ENCODE measurements at places on chromosomes 2 and 18. TPM values are rescaled to one million over a fixed set of nuclear protein-coding genes. Genes with fewer than 3 reads are reported as not detected.

- no peaks in the 10 kb centered on the region for H3K27me3 ChIP-seq
- H3K4me1 ChIP-seq: no peaks in the 10 kb centered on the region
- no peaks in the 10 kb centered on the region for H3K36me3 ChIP-seq
- H3K4me3 ChIP-seq: no peak overlapping the region
- no peak overlapping the region for H3K27ac ChIP-seq
These were observed 308.1 kb downstream of the TMX3 start for GRCh38 chr18:68406761-68407160.

- H3K4me1 ChIP-seq: peaks cover 21% of the 10 kb centered on the region
- no peak overlapping the region for H3K4me3 ChIP-seq
- ATAC-seq: no peak
- H3K36me3 ChIP-seq: no peaks in the 10 kb centered on the region
- H3K27ac ChIP-seq: peak overlapping the region; percentile 52
- no peaks in the 10 kb centered on the region for H3K27me3 ChIP-seq
These were observed 84.2 kb downstream of the SETBP1 start for GRCh38 chr18:44764863-44765262.

DNA sequence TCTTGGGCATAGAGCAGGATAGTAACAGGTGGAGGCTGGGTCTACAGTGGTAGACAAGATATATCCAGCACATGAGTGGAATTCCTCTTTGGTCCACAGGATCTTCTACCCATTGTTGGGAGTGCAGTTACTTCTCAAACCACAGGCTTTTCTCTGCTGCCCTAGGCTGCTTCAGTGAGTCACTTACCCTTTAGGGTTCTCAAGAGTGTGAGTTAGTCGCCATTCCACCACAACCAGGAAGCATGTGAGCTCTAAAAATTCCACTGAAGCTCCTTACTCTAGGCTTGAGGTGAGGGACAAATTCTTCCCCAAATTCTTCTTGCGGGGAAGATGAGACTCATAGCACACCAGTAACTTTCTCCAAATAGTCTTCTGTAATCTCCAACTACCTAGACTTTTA, 189.4 kb downstream of the PLCL1 start:
- no peaks in the 10 kb centered on the region for H3K36me3 ChIP-seq
- H3K4me1 ChIP-seq: peaks cover 18% of the 10 kb centered on the region
- H3K27me3 ChIP-seq: no peaks in the 10 kb centered on the region
- no peak overlapping the region for H3K4me3 ChIP-seq

DNA sequence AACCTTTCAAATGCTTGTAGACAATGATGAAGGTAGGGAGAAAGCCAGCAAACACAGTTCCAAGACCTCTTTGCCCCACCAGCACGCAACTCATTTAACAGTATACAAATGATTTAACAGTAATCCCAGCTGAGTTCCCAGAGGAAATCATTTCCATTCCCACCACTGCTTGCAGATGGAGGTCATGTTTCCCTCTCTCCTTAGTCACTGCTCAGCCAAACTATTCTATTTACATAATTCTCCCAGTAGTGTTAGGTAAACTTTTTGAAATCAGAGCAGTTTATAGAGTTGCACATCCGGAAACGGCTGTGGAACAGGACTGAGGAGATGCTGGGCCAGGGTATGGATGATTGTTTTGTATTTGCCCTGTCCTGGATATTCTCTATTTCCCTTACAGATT, 328.5 kb downstream of the FIGN start:
- no peak for ATAC-seq
- no peak overlapping the region for H3K4me3 ChIP-seq
- no peak overlapping the region for H3K27ac ChIP-seq

DNA sequence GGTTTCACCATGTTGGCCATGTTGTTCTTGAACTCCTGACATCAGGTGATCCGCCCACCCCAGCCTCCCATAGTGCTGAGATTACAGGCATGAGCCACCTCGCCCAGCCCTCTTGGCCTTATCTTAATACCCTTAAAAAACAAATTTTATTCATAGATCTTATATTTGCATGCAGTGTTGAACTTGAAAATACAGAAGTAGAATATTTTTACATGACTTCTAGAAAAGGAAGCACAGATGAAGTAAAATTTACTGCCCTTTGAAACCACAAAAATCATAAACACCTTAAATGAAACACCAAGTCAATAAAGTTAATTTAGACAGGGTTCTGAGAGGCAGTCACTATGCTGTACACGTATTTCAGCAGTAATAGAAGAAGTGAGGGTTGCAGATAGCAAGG, 145.7 kb downstream of the CERS6 start:
- H3K36me3 ChIP-seq: no peaks in the 10 kb centered on the region
- H3K27ac ChIP-seq: no peak overlapping the region
- H3K4me1 ChIP-seq: no peaks in the 10 kb centered on the region

- peak overlapping the region; percentile 25 for H3K27ac ChIP-seq
- no peaks in the 10 kb centered on the region for H3K27me3 ChIP-seq
- peaks cover 76% of the 10 kb centered on the region for H3K4me1 ChIP-seq
- ATAC-seq: peak; percentile 93
- H3K4me3 ChIP-seq: no peak overlapping the region
- H3K36me3 ChIP-seq: no peaks in the 10 kb centered on the region
These were observed 157.0 kb downstream of the LDLRAD4 start for GRCh38 chr18:13375302-13376255.

DNA sequence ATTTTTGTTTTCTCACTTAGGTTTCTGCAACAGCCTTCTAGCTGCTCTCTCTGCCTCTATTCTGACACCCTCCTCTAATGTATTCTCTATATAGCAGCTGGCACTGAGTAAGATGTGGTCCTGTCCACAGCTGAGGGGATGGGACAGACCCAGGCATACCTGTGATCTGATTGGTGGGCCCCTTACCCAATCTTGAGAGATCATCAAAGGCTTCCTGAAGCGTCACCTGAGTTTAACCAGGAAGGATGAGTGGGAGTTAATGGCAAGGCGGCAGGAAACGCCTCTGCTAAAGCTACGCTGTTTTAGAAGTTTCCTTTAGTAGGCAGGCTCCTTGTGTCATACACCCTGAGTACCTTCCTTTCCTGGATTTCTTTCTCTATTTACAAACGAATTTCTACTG, 5.7 kb upstream of the TET3 start:
- no peak overlapping the region for H3K27ac ChIP-seq
- no peaks in the 10 kb centered on the region for H3K36me3 ChIP-seq
- H3K4me3 ChIP-seq: no peak overlapping the region
- no peaks in the 10 kb centered on the region for H3K4me1 ChIP-seq
- H3K27me3 ChIP-seq: peaks cover 5% of the 10 kb centered on the region

- no peak overlapping the region for H3K4me3 ChIP-seq
- H3K4me1 ChIP-seq: no peaks in the 10 kb centered on the region
These were observed 149.4 kb upstream of the CDH20 start for GRCh38 chr18:61183798-61184197.

DNA sequence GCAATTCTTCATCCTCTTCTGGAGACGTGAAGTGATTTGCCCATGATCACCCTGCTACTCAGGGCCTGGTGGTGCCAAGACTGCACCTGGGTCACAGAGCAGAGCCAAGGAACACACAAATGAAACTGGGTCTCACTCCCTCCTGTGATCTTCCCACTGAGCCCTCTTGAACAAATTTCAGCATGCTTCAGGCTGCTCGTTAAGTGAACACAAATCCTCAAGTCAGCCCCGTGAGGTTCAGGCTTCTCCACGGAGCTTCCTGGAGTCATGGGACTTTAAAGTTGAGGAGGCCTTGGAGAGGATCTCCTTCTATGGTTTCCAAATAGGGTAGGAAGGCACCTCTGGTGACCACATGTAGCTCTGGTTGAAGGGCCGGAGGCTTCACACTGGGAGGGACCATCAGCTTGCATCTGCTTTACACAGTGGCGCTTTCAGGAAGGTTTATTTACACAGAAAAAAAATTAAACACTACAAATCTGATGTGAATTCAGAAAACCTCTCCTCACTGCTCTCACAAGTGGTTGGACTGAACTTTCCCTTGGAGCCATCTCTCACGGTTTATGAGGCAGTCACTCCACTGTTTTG, 255.4 kb downstream of the LOXHD1 start:
- H3K4me3 ChIP-seq: no peak overlapping the region
- H3K4me1 ChIP-seq: peaks cover 12% of the 10 kb centered on the region
- H3K36me3 ChIP-seq: no peaks in the 10 kb centered on the region

- no peak overlapping the region for H3K4me3 ChIP-seq
- H3K36me3 ChIP-seq: no peaks in the 10 kb centered on the region
- H3K27me3 ChIP-seq: no peaks in the 10 kb centered on the region
These were observed 9.2 kb upstream of the IL1A start for GRCh38 chr2:112793449-112793978.

GRCh38 chr18:26685438-26686157, 137.2 kb upstream of the KCTD1 start:
- H3K36me3 ChIP-seq: no peaks in the 10 kb centered on the region
- H3K4me1 ChIP-seq: no peaks in the 10 kb centered on the region
- ATAC-seq: no peak

DNA sequence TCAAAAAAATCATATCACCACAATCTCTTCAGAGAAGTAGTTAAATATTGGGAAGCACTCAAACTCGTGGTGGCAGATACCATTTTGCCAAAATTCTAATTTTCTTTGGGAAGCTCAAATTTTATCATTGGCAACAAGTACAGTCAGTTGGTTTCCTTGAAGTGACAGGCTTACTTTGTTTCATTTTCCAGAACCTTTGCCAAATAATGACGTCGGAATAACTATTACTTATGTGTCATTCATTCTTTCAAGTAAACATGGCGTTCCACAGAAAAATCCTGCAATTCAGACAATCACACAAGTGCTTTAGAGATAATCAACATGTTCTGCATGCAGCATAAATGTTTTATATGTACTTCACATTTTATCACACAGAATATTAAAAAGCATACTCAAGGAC, 5.4 kb downstream of the TTLL4 start:
- H3K27ac ChIP-seq: no peak overlapping the region
- no peak for ATAC-seq
- H3K4me1 ChIP-seq: no peaks in the 10 kb centered on the region
- no peak overlapping the region for H3K4me3 ChIP-seq
- no peaks in the 10 kb centered on the region for H3K27me3 ChIP-seq

DNA sequence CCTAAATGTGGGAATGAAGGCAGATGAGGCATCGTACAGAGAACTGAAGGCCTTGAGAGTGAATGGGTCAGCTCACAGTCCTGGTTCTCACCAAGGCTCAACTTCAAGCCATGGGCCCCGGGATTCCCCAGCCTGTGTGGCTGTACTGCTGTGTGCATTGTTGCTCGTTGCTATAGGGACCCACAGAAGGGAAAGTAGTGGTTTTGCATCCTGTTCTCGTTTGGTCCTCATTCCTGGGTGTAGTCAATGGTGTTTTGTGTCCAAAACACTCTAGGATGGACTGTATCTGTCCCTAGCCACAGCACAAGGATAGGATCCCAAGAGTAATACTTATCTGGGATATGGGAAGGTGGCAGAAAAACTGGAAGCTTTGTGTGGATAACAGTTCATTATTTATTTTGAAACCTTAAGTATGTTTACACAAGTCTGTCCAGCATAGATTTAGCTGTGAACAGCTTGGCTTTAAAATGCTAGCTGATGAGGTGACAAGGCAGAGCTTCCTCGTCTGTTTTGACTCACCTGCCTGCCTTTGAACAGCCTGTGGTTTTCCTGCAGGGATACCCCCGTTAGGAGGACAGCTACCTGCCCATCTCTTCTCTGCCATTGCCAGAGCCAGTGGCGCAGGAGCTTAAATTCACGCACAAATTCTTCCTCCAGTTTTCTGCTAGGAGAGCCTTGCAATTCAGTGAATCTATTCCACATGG, 85.0 kb downstream of the WDSUB1 start:
- peaks cover 78% of the 10 kb centered on the region for H3K36me3 ChIP-seq
- no peak for ATAC-seq
- peak overlapping the region; percentile 33 for H3K27ac ChIP-seq
- H3K4me1 ChIP-seq: peaks cover 33% of the 10 kb centered on the region

DNA sequence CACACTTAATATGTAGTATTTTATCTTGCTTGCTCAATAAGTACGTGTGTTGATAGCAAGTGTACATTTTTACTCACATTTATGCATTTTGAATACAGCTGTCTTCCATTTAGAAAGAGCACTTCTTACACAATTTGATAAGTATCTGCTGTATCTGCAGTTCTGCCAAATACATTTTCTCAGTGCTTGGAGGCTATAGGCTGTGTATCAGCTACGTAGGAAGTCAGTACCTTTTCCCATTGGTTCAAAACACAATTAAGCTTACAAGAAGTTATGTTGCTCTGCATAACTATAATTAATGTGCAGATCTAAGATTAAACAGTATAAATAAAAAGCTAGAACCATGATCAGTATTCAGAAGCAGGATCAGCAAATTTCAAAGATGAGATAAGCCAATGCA, 503.6 kb upstream of the SMIM21 start:
- no peaks in the 10 kb centered on the region for H3K4me1 ChIP-seq
- H3K27me3 ChIP-seq: no peaks in the 10 kb centered on the region
- no peak overlapping the region for H3K27ac ChIP-seq
- no peaks in the 10 kb centered on the region for H3K36me3 ChIP-seq
- H3K4me3 ChIP-seq: no peak overlapping the region
- no peak for ATAC-seq

GRCh38 chr18:69900941-69901340, 46.7 kb downstream of the CD226 start:
- H3K4me1 ChIP-seq: no peaks in the 10 kb centered on the region
- no peak overlapping the region for H3K4me3 ChIP-seq
- no peak overlapping the region for H3K27ac ChIP-seq
- H3K36me3 ChIP-seq: no peaks in the 10 kb centered on the region
- H3K27me3 ChIP-seq: no peaks in the 10 kb centered on the region

- H3K4me3 ChIP-seq: no peak overlapping the region
- H3K36me3 ChIP-seq: no peaks in the 10 kb centered on the region
- no peak for ATAC-seq
- H3K27ac ChIP-seq: no peak overlapping the region
These were observed 64.2 kb downstream of the NPAS2 start for GRCh38 chr2:100884145-100884621.

Gene IL1B
- total RNA-seq: not detected

Gene WIPF1
- 50.4 TPM for total RNA-seq

Gene BOLL
- not detected for total RNA-seq

Gene SMYD1
- 2.0 TPM for total RNA-seq

Gene SCG2
- total RNA-seq: 5.5 TPM

Gene GAREM1
- 11.8 TPM for total RNA-seq

Gene ORMDL1
- 70.5 TPM for total RNA-seq

Gene MRPL53
- total RNA-seq: 18.0 TPM

Gene FASTKD2
- 30.1 TPM for total RNA-seq

Gene NDUFV2
- 198 TPM for total RNA-seq

Gene COL4A4
- 5.1 TPM for total RNA-seq

Gene SLC4A5
- total RNA-seq: 1.8 TPM
